ENCODE measurements at places on chromosomes 3 and 15.

DNA sequence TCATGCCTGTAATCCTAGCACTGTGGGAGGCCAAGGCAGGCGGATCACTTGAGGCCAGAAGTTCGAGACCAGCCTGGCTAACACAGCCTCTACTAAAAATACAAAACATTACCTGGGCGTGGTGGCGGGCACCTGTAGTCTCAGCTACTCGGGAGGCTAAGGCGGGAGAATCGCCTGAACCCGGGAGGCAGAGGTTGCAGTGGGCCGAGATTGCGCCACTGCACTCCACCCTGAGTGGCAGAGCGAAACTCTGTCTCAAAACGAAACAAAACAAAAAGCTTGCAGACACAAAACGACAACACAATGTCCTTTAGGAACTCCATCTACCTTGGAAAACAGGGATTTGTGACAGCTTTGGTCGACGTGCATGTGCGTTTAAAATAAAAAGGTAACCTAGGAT lies 716 bp upstream of the KLHL24 start:
- no peak for DNase-seq

DNA sequence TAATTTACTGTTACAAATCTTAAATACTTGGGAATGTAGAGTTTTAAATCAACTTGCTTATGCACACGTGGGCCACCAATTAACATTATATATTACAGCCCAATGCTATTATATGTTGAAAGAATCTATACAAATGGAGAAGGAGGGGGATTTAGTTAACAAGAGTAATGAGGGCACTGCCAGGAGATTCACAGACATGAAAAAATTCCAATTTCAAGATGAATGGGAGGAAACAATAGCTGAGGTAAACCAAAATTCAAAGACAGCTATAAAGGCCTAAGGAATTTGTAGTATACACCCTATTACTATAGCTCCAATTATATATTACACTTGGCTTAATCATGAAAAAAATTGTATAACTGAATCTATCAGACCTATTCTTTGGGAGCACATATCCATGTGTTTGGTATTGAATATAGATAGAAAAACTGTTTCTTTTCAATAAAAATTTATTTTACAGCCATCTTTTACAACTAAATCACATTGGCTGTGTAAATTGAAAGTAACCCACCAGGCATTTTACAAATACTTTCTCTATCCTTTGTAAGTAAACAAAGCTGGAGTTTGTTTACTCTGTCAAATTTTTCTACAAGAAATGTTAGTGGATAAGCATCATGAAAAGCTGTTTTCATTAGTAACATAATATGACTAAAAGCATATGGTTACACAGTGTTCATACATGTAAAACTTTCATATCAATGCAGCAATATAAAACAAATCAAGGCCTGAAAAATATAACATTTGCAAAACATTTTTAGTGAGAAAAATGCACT lies 1045.8 kb downstream of the ROBO1 start:
- no peak for DNase-seq

DNA sequence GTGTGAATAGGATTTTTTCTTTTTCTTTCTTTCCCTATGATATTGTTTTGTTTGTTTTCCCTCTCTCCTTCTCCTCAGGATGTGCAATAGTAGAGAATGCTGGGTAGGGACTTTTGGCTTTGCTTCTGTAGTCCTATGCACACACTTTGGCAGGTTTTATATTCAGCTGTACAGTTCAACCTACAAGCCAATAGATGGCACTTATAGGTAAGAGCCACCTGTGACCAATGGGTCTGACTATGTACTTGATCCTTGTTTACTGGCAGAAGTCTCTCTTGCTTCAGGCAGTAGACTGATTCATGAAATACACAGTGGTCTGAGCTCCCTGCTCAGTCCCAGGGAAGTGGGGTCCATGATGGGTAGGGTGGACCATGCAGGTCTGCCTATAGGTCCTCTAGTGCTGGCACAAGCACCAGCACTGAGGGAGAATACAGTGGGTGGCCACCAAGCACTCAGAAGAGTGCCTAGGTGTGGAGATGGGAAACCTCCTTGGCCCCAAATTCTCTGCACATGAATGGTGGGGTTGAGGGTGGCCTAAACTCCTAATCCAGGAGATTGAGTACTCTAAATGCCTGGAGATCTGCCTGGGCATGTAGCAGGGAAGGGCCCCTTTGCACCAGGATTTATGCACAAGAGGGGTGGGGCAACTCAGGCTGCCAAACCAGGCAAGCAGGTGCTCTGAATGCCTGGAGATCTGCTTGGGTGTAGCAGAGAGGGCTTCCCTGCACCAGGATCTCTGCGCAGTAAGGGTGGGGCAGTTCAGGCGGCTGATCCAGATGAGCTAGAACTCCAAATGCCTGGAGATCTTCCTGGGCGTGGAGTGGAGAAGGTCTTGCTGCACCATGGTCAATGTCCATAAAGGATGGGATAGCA lies 176.1 kb downstream of the DOCK3 start:
- no peak for DNase-seq

GRCh38 chr3:150636258-150636657 lies 33.1 kb downstream of the SELENOT start:
- DNase-seq, result no peak

DNA sequence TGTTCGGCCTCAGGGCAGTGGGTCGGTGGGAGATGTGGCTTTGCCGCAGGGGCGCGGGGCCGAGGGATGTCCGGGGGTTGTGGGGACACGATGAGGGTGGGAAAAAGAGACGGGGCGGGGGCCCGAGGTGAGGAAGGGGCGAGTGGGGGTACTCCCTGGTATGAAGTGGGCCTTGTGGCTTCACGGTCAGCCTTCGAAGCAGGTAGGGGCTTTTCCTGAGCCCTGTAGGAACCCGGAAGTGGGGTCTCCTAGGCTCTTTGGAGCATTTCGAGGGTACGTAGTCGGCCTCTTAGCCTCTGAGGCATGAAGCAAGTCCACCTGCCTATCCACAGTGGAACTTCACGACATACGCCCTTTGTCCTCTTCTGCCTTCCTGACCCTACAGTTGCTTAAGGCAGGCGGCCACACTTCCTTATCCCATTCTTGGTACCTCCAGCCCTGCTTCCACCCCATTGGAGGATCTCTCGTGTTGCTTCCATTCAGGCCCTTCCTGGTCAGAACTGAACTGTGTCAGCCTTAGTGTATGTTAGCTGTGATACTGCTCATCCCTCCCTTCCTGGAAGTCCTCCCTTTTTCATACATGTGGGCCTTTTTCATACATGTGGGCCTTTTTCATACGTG lies 389 bp downstream of the ARPC4 start:
- DNase-seq, result no peak

Data from NCI-H345 (cell line).